ENCODE measurements at places on chromosomes 3 and 15.

DNA sequence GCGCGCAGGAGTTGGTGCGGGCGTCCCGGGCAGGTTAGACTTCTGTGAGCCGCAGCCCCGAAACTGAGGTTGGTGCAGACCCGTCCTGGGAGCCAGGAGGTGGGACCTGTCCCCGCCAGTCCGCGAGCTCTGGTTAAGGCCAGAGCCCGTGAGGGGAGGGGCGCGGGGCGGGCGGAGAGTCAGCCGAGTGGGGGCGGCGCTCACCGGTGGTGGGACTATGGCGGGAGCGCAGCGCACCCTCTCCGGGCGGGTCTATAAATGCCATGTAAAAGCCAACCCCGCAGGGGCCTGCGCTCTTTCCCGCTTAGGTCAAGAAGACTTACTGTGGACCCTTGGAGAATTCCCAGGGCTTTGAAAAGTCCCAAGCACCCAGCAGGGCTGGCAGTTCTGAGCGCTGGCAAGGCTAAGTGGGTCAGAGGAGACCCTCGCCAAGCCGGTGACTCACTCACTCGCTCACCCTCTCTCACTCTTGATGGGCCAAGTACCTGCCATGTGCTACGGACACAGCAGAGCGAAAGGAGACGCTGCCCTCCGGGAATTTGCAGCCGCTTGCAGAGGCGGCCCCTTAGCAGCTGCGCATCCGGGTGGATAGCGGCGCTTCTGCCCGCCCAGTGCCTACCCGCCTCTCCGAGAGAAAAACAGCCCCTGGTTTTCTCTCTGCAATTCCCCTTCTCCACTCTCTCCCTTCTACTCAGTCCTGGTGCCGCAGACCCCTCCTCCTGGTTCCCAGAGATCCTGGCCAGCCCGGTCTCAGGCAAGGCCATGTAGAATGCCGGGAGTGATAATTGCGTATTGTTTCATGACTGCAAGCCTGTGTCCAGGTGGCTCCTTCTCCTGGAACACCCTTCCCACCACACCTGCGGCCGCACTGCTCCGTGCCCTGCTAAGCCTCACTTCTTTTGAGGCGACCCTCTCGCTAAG lies at the start of gene ALDH1L1:
Gene ALDH1L1 (minus strand): TSS at position 110 of the 921 bp plus-strand sequence. CDS start 19,607 bp downstream, outside the sequence.
- no peak for DNase-seq

DNA sequence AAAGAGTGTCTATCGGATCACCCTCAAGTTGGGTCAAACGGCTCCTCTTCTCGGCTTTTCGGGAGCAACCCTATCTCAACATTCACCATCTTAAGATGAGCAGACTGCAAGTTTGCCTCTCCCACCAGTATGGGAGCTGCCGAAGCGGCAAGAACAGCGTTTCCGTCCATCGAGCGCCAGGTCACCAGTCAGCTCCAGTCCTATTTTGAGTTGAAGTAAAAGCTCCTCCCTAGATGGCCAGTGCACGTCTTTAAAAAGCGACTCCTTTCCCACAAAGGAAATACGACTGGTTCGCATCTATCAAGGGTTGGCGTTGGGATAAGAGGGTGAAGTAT lies 369 bp upstream of the U2SURP start:
- DNase-seq = no peak

DNA sequence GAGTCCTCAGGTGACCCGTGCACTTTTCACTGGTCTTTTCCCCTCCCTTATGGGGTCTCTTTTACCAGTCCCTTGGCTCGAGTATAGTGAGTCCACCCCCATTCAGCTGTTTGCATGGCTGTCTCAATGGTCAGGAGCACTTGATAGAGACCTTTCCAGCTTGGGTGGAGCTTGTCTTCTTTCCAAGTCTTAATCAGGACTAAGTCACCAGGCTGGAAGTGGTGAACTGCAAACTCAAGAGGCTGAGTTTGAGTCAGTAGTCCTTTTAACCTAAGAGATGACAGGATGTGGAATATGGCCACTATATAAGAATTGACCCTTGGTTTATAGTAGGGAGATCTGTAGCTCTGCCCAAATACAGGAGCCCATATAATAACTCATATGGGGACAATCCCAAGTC lies 279.7 kb downstream of the PYDC2 start:
- DNase-seq = no peak

DNA sequence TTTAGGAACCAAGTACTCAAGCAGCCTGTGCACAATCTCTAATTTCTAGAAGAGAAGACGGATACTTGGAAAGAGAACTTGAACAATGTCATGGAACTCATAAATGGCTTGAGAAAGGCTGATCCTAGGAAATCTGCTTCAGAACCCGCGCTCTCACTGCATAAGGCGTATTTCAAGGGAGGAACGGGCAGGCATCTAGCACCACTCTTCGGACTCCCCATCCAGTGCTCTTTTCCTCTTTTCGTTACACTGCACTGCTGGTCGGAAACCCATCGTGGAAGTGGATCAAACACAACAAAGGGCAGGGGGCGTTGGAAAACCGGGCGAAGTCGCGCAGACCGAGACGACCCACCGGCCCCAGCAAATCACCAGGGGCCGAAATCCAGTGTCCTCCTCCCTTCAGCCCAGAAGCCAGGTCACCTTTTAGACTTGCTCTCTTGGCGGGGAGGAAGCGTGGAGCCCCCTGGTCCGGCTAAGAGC lies 539 bp upstream of the TLNRD1 start:
- DNase-seq = no peak

- DNase-seq = no peak
Observed at GRCh38 chr3:180626844-180627243, 24.9 kb downstream of the TTC14 start.

- DNase-seq = no peak
Observed at GRCh38 chr3:124456506-124456905, 273.7 kb upstream of the UMPS start.

GRCh38 chr3:66567077-66567476 lies 66.3 kb upstream of the LRIG1 start:
- DNase-seq = no peak
